NCI-H510A treated with DMSO at 0.1 percent for 48 hours (cell line): ENCODE measurements at places on chromosomes 7 and 10.

DNA sequence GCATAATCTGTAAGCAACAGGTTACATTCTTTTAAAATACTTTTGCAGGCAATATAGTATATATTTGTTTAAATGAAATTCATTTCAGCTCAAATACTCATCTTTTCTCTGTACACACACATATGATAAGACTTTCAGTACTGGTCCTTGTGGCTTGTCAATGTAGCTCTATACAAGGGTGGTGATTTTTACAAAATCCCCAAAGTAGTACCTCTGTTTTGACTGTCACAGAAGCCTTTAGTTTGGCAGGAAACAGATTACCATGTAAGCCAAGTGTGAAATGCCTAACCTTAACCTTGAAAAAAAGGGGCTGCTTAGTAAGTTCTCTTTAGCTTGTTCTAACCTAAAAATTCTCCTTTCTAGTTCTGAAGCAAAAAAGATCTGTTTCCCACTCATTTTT is 87.9 kb downstream of the KCND2 start:
- DNase-seq = no peak

DNA sequence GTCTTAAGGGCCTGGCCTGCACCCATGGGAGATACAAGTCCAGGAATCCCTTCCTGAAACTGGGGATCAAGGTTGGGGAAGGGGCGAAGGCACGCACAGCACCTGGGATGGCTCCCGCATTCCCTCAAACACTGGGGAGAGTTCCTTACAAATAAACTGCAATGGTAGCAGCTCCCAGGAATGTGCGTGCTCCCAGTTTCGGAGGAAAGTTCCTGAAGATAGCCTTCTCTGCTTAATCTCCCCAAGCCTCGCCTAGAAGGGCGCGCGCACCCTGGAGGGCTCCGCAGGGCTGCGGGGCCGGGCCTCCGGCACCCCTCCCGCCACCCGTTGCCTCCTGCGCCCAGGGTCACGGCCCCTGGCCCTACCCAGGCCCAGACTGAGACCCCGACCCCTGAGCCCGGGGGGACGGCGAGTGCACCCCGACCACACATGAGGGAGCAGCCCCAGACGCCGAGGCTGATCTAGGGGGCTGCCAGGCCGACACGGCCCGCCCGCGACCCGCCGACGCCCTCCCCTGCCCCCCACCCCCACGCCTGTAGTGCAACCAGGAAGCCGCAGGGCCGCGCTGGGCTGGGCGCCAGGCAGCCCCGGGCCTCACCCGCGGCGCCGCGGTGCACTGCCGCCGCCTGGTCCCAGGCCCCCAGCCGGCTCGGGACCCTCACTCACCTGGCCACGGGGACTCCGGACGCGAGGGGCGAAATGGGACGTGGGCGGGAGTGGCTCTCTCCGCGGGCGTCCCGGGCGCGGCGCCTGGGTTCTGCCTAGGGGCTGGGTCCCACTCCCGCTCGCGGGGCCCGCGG is 460 bp downstream of the ANXA11 start:
- peak; percentile 36 for DNase-seq

GRCh38 chr10:17203416-17203815 is 1.9 kb upstream of the TRDMT1 start:
- no peak for DNase-seq

- DNase-seq = no peak
These were observed 41.4 kb downstream of the TOMM7 start for GRCh38 chr7:22781230-22781711.

- DNase-seq = no peak
These were observed 345.8 kb downstream of the PTEN start for GRCh38 chr10:88209231-88209630.
